ENCODE measurements at places on chromosomes 3 and 15.
A peak's percentile ranks its signal among the peaks of the same experiment; 100 is the strongest.

DNA sequence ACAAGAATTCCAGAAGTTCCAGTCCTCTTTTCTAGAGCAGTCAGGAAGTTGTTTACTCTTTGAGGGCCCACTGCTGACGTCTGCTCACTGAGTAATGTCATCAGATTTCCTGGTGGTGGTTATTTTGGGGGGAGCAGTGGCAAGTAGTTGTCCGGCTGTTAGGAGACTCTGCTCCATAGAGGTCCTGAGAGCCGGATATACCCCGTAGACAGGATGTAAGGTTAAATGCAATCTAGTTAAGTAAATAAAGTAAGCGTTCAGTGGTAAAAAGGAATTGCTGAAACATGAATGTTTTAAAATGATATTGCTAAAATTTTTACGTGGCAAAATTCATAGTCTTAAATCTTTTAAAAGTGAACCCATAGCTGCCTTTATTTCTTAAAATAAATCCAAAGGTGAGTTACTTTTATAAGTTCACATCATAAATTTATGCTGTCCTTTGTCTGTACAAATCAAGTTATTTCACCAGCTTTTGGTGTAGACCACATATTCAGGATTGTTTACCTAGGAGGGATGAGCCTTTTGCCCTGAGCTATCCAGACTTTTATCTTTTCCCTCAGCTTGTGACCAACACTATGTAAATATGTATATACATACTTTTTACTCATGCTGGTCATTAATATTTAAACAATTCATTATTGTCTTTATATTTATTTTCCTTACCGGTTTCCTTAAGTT is 65.8 kb downstream of the PDE8A start:
- DNase-seq = no peak

GRCh38 chr3:69739204-69740102 is at the start of gene MITF:
TSS of gene MITF (plus strand) at chr3:69739464. CDS start at chr3:69739598, 134 bp downstream.
- peak; percentile 75 for DNase-seq

GRCh38 chr3:171013822-171014748 is 12.4 kb downstream of the SLC2A2 start:
- DNase-seq = no peak

DNA sequence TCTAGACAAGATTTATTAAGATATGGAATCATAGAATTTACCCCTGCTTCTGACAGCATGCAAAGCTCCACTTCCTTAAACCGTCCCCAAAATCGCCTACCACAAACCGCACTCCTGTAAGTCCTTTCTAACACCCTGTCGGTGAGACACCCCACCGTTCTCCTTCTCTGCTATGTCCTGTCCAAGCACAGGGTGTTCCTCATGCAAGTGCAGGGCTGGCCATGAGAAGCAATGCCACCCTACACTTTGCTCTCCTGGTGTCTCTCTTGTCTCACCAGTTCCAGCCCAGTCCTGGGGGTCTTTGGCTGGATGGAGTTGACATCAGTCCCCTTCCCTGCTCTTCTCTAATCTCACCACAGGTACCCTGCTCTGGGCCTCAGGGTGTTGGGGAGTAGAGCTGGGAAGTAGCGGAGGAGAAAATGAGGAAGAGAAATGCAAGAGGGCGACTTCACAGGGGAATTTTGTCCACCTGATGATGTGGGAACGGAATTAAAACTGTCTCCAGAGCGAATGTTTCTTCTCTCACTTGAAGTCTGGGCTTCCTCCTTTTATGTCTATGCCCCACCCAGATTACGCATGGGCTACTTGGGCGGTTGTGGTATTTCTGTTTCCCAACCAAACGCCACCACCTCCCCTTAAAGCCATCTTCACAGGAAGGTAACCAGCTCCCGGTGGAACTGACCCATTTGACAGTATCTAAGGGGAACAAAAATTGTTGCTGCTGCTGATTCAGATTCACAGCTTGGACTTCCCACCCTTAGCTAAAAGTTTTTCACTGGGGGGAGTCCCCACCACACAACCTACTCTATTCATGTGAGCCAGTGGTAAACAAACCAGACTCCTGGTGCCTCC is 49.9 kb downstream of the CASR start:
- DNase-seq = no peak

DNA sequence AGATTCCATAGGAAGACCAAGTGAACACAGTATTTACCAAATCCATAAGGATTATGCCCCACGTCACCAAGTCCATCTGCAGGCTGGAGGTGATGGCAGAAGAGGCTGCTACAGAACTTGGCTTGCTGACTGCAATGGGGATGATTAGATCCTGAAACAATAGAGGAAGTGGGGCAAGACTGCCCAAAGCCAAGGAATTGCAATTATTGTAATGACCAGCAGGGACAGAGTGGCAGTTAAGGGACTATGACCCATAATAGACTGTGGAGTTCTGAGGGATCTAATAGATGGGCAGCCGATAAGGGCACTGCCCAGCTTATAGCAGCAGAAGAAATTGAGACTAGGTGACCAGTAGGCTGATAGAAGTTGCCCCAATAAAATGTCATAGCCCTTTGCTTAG is 108.4 kb downstream of the MINAR1 start:
- DNase-seq = no peak

DNA sequence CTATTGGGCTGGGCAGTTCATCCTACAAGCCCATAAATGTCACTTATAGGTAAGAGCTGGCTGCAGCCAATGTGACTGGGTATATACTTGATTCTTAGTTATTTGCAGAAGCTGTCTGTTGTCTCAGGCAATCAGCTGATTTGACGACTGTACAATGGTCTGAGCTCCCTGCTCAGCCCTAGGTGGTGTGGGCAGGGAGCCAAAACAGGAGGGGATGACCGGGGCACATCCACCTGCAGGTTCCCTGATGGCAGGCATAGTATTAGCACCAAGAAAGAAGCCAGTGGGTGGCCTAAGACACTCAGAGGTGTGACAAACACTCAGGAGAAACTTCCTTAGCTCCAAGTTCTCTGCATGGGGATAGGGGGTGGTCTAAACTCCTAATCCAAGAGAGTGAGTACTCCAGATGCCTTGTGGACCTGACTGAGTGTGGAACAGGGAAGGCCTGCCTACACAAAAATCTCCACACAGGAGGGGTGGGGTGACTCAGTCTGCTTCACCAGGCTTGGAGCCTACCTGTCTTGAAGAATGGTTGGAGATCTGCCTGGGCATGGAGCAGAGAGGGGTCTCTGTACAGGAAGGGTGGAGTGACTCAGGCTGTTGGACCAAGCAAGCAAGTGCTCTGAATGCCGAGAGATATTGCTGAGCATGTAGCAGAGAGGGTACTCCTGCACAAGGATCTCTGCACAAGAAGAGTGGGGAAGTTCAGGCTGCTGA is 690.4 kb upstream of the NAALADL2 start:
- no peak for DNase-seq

- no peak for DNase-seq
These were observed 199.6 kb downstream of the FMN1 start for GRCh38 chr15:32994810-32995424.

GRCh38 chr3:71136276-71136675 is 447.3 kb downstream of the FOXP1 start:
- no peak for DNase-seq

DNA sequence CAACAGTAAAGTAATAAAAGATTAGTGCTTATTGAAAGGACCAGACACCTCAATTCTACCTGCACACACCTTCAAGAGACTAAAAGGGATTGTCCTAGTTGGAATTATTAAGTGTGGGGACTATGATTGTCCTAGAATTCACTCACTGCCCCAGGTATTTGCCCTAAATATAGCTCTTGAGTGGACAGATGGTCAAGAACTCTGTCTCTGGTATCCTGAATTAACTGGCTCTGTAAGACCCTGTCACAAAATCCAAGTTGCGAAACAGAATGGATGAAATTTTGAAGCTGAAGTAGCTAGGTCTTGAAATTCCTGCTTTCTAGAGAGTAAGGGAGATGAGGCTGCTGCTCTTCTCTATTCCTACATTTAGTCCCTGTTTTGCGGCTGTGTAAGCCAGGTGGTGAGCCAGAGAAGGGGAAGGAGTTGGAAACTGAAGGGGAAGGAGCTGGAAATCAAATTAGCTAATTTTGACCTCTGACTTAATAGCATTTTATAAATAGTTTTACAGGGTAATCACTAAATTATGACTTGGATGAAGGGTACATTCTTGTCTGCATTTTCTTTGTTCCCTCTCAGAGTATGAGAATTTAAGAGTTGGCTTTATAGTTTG is 34.5 kb downstream of the KBTBD12 start:
- no peak for DNase-seq

- DNase-seq = no peak
These were observed 217.3 kb upstream of the P2RY1 start for GRCh38 chr3:152617609-152618008.

- DNase-seq = no peak
These were observed 130.3 kb downstream of the NUP210 start for GRCh38 chr3:13289771-13290285.

- DNase-seq = no peak
These were observed 213.0 kb downstream of the PCCB start for GRCh38 chr3:136463170-136463569.

- no peak for DNase-seq
These were observed 2.2 kb downstream of the ABCC5 start for GRCh38 chr3:184015381-184016019.

DNA sequence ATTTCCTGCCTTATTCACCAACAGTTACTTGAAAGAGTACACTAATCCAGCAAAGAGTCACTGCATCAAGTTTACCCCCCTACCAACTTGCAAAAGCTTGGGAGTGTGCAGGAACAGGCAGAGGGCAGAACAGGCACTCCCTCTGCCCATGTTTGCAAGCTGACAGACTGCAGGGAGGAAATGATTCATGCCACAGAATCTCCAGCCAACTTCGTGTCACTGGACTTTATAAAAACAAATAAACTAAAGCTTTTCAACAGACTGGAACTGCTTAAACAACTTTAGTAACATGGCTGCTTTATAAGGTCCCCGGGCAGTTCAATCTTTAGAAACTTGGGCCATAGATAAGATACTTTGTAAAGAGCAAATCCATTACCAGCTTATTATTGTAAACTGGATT is 129.5 kb downstream of the THRB start:
- no peak for DNase-seq

GRCh38 chr3:158057666-158058065 is 48.6 kb downstream of the SHOX2 start:
- no peak for DNase-seq

GRCh38 chr3:55467099-55467498 is 20.0 kb downstream of the WNT5A start:
- no peak for DNase-seq

DNA sequence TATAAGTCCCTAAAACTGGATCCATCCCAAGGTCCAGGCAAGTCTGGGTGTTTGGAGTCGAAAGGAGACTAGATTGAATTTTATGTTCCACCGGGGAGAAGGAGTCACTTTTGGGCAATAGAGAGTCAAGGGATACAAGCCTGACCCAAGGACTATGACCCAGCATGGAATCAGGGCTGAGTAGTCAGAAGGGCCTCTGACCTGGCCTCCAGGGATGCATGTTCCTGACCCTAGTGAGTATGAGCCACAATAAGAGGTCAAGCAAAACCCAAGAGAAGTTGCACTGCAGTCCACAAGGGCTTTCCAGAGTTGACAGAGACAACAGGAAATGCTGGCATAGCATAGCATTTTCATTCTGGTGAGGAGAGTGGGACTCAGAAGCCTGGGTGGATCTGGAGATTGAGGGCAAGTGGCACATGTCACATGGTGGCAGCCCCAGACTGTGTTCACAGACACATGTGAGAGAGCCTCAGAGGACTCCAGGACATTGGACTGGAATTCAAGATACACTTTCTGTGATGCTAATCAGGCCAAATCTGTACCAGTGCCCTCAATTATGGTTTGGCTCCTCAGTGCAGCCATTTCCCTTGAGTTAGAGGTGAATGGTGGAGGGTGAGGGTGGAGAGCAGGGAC is 66.9 kb downstream of the TFG start:
- no peak for DNase-seq

- DNase-seq = no peak
These were observed 12.6 kb downstream of the ATP8B4 start for GRCh38 chr15:50106457-50106856.

DNA sequence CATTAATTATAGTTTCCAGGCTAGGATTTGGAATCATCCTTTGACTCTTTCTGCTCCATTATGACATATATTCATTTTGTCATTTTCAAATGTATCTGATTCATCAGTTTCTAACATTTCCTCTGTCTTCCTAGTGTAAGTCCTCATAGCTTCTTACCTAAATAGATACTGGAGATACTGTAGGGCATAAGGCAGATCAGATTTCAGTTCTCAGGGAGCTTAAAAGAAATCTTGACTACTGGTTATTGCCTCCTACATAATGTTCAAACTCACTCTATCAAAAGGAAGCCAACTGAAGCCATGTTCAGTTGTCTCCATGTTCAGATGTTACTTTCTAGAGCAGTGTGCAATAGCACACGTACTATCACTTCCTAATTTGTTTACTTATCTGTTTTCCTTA is 29.6 kb upstream of the CTDSPL2 start:
- DNase-seq = no peak

DNA sequence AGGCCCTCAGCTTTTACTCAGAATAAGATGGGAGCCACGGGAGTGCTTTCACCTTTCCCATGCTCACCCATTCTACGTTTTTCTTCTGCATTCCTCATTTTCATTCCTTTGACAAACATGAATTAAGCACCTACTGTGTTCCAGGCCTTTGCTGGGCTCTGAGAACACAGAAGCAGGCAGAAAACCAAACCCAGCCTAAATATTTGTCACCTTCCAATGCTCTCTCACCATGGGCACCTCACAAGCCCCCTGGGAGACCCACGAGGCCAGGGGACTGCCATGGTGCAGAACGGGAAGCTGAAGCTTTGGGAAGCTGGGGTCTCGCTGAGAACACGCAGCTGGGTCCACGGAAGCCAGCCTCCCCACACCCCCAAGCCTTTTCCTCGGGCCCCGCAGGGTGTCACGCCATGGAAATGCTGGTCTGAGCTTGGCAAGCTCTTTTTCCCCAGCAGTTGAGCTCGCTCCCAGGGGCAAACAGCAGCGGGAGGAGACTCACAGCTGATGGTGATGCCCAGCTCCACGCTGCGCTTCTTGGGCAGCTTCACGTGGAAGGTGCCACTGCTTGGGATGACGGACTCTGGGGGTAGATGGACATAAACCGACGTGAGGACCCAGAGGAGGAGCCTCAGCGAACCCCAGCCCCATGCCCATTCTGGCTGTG is 27.7 kb downstream of the GRIP2 start:
- no peak for DNase-seq

GRCh38 chr3:73115806-73116205 is 54.3 kb downstream of the EBLN2 start:
- DNase-seq = no peak

GRCh38 chr3:66615643-66616301 is 115.0 kb upstream of the LRIG1 start:
- no peak for DNase-seq

- no peak for DNase-seq
These were observed 96.7 kb upstream of the PLXNA1 start for GRCh38 chr3:126886217-126886616.

DNA sequence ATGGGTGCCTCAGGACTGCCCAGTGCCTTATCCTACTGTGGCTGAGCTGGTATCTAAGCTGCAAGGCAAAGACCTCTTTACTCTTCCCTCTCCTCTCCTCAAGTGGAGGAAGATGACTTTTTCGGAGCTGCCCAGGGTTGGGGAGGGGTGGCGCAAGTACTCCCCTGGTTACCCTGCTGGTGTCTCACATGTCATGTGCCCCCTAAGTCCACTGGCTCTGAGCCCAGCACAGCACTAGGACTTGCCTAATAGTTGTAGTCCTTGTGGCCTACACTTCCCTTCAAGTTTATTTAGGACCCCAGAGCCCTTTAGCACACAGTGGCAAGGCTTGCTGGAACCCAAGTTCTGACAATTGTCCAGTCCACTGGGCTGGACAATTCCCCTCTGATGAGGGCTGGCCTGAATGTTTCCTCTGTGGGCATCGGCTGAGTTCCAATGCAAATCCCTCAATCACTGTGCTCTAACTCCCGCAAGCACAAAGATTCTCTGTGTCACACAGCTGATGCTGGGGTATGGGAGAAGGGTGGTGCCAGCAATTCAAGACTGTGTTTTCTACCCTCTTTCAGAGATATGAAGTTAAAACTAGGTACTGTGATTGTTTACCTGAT is 60.4 kb downstream of the UQCC5 start:
- DNase-seq = no peak

Measured in neuronal stem cell (in vitro differentiated cells).